ENCODE measurements at places on chromosomes 2 and 18. TPM values are rescaled to one million over a fixed set of nuclear protein-coding genes. Genes with fewer than 3 reads are reported as not detected.

- no peak for ATAC-seq
Observed at GRCh38 chr2:126748929-126749518, 93.1 kb downstream of the GYPC start.

- ATAC-seq, result peak; percentile 71
Observed at GRCh38 chr18:48711651-48712486, 173.0 kb downstream of the CTIF start.

DNA sequence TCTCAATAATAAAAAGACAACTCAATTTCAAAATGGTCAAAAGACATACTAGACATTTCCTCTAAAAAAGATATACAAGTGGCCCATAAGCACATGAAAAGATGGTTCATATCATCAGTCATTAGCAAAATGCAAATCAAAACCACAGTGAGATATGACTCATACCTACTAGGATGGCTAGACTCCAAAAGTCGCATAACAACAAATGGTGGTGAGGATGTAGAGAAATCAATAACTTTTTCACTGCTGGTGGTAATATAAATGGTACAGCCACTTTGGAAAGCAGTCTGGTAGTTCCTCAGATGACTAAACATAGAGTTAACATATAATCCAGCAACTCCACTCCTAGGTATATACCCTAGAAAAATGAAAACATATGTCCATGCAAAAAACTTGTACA, 242.3 kb upstream of the NOL4 start:
- ATAC-seq, result no peak

GRCh38 chr2:9650119-9650821, 19.5 kb upstream of the YWHAQ start:
- peak; percentile 32 for ATAC-seq

- ATAC-seq, result no peak
Observed at GRCh38 chr2:205133544-205133943, 548.8 kb upstream of the NRP2 start.

DNA sequence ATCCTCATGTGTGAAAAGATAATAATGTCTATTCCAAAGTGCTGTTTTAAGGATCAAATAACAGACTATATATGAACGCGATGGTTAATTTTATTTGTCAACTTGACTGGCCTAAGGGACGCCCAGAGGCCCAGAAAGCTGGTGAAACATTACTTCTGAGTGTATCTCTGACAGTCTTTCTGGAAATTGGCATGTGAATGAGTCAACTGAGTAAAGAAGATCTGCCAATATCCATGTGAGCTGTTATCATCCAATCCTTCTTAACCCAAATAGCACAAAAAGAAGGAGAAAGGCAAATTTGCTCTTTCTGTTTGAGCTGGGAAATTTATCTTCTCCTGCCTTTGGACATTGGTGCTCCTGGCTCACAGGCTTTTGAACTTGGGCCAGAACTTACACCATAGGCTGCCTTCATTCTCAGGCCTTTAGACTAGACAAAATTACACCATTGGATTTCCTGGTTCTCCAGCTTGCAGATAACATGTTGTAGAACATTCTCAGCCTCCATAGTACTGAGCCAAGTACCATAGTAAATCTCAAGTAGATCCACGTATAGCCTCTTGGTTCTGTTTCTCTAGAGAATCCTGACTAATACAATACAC, 114.7 kb upstream of the DOCK10 start:
- peak; percentile 51 for ATAC-seq

- ATAC-seq, result no peak
Observed at GRCh38 chr2:234731236-234731635, 220.6 kb upstream of the SH3BP4 start.

GRCh38 chr2:70101174-70101573, 13.9 kb downstream of the PCBP1 start:
- no peak for ATAC-seq

DNA sequence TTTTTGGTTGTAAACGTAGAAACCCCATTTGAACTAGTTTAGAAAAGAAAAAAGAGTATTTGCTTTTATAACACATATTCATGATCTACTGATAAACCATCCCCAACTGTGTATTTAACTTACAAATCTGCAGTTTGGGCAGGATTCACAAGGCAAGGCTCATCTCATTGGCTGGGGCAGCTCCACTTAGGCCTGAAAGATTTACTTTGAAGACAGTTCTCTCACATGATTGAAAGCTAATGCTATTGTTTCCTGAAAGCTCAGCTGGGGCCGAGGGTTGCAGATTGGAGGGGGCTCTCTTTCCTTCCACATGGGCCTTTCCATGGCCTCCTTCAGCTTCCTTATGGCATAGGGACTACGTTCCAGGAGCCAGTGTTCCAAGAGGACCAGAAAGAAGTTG, 47.4 kb downstream of the ARHGAP15 start:
- no peak for ATAC-seq

- no peak for ATAC-seq
Observed at GRCh38 chr2:95281071-95281470, 6.8 kb downstream of the PROM2 start.

DNA sequence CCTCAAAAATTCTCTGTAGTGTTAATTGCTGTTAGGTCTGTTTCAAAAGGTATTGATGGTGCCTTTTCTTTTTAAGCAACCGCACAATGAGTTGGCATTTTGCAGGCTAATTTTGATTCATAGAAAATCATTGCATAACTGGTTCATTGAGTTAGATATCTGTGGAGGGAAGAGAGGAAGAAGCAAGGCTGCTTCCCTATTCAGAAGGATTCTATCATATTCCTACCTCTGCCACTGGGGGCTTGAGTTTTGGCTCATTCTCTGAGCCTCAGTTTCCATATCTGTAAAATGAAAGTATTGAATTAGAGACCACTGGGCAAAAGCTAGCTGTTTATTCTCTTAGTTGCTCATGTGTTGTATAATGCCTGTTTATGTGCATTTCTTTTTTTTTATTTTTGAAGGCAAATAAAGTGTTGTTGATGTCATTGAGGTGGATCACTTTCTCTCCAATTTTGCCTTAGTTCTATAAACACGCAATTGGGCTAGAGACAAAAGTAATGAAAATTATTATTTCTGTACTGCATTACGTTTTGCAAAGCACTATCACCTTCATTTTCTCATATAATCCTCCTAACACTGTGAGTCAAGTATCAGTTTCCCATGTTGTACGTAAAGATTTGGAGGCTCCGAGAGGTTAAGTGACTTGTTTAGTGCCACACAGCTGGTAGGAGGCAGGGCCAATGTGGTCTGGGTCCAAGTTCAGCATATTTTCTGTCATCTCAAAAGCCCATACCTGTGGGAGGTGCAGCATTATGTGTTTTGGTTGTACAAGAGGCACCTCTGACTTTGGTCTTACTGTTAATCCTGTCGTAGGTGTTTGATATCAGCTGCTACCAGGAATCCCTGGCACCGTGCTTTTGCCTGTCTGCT, 5.9 kb downstream of the TRIB2 start:
- no peak for ATAC-seq

DNA sequence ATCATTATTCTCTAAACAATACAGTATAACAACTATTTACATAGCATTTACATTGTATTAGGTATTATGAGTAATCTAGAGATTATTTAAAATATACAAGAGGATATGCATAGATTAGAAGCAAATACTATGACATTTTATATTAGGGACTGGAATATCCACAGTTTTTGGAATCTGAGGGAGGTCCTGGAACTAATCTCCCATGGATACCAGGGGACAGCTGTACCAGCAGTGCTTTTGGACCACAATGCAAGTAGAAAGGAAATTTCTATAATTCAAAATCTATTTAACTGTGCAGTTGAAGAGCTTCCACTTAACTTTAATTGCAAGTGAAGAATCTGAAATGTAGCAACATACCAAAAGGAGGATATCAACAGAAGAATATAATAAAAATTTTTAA, 120.8 kb downstream of the LTBP1 start:
- no peak for ATAC-seq

GRCh38 chr2:38153476-38154135, 77.7 kb upstream of the CYP1B1 start:
- ATAC-seq, result no peak

DNA sequence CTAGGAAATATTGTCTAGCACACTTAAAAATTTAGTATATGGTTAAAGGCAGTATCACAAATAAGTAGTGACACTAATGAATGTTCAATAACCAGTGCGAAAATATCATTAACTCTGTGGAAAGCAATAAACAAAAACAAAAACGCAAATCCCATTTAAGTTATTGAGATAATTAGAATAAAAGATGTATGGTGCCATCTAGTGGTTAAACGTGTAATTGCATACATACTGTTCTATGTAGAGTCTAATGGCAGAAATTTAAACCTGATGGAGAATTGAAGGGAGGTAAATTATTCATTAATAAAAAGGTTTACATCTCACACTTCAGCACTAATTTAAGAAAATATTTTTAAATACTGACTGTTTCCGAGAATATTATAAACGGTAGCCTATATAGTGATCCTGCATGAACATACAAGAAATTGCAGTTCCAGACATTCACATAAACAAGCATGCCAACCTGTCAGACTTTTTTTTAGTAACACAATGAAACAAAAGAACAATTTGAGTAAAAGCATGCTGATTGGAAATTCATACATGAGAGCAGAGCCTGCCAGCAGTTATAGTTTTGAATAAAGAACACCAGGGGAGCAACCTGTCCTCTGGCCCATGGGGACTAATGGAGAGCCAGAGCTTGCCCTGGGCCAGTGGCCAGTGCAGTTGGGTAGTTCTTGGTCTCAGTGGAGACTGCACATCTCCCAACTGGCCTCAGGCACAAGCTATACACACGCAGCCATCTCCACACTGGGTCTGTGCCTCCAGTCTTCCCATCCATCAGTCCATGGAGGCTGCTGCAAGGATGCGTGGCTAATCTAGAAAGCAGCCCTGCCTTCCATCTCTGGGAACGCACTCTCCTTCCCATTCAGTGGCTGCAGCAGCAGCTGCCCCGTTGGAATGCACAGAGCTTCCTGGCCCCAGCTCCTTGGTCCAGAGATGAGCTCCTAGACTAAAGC, 28.0 kb downstream of the GCG start:
- no peak for ATAC-seq

DNA sequence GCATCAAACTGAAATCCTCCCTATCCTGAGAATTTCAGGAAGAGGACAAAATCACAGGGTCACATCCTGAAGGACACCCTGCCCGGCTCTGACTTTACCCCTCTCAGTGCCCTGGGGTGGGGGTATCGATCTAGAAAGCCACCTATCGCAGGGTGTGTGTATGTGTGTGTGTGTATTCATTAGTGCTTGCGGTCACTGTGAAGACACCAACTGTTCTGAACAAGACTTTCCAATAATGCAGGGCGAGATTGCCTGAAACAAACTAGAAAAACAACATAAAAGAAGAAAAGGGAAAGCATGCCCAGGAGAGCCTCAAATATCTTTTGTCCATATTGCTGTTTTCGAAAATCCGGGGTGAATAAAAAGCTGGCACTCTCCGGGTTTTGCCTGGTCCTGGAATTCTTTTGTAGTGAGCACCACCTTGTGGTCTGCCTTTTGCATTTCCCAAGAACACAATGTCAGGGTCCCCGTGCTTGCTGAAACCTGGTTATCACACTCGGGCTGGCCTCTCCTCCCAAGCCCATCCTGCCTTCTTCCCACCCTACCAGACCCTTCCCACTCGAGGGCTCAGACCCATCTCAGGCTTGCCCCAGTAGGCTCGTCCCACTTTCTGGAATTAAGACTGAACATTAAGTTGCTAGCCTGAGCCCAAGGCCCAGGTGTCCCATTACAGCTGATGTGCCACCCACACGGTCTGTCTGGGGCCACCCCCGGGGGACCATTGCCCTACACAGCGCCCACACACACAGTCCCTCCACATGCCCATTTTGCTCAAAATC, 25.0 kb upstream of the COPS8 start:
- ATAC-seq, result peak; percentile 87

- ATAC-seq, result no peak
Observed at GRCh38 chr2:226426292-226426736, 373.3 kb downstream of the IRS1 start.

DNA sequence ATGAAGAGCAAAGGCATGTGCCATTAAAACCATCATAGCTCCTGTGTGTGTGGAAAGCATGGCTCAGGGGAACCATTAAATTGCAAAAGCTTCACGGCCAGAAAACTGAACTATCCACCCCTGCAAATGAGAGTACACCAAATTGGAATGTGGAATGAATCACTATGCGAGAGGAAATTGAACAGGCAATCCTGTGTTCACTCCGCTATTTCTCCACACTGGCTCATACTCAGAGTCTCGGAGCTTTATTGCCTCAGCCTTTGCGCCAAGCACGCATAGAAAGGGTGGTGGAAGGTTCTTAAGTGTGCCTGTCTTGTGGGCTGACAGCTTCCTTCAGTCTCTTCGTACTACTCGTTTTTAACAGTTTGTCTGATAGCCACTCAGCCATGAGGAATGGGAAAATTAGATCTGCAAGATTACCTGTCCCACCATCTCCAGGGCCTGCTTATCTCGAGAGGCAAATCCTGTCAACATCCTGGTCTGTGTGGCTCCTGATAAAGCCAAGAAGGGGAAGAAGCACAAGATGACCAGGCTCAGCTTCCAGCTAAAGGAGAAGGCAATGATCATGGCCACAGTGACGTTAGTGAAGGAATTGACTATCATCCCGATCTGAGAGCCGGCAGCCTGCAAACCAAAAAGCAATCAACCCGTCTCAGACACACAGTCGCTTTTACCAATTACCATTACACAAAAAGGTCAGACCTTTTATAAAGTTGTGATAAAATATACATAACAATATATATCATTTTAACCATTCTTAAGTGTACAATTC, 34.9 kb downstream of the G6PC2 start:
- peak; percentile 70 for ATAC-seq

- ATAC-seq, result no peak
Observed at GRCh38 chr18:12312976-12313375, 4.9 kb downstream of the TUBB6 start.

- peak; percentile 41 for ATAC-seq
Observed at GRCh38 chr2:136016427-136016826, 31.0 kb upstream of the DARS1 start.

Gene PRKRA
- 69.7 TPM for total RNA-seq

Gene MTIF2
- 31.8 TPM for total RNA-seq

Gene FANCL
- 12.0 TPM for total RNA-seq

Gene NEU4
- total RNA-seq, result 0.11 TPM

Gene DHRS9
- total RNA-seq, result 0.05 TPM

Gene SNRNP27
- total RNA-seq, result 72.5 TPM

Gene CCDC141
- total RNA-seq, result 0.21 TPM

Gene LCT
- 0.11 TPM for total RNA-seq

Gene ABCB11
- total RNA-seq, result 0.07 TPM

Gene UGT1A8
- not detected for total RNA-seq

Gene GREB1L
- 11.6 TPM for total RNA-seq

Gene ANO7
- 2.1 TPM for total RNA-seq

All from motor neuron (in vitro differentiated cells).